Nephron progenitor cell (in vitro differentiated cells): ENCODE measurements at places on chromosomes 13 and 19.

DNA sequence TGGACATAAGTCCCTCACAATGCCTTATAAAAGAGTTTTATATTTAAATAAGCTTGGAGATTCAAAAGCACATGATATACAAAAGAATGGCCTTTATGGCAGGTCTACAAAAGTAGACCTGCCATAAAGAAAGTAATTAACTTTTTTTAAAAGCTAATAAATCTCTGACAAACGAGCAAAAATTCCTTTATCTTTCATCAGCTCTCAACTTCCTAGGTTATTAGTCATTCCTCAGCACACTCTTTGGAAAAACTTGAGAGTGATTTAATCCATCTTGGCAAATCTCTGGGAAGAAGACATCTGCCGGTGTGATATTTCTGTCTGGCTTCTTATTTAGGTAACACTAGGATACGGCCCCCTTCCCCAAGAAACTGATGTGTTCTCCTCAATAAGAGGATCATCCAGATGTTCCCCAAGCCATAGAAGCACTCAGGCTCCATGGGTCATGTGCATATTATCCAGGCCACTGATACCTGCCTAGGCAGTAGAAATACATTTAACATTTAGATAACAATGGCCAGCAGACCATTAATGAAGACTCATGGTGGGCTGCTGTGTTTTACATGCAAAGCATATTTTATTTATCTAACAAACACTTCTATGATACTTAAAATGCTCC, 372.7 kb downstream of the LIG4 start:
- DNase-seq, result no peak

- DNase-seq, result no peak
These were observed 17.0 kb upstream of the LPAR6 start for GRCh38 chr13:48429886-48430285.

- no peak for DNase-seq
These were observed 10.7 kb downstream of the APLP1 start for GRCh38 chr19:35879068-35879467.

- DNase-seq, result no peak
These were observed 4.9 kb downstream of the PTGER1 start for GRCh38 chr19:14470031-14470876.

DNA sequence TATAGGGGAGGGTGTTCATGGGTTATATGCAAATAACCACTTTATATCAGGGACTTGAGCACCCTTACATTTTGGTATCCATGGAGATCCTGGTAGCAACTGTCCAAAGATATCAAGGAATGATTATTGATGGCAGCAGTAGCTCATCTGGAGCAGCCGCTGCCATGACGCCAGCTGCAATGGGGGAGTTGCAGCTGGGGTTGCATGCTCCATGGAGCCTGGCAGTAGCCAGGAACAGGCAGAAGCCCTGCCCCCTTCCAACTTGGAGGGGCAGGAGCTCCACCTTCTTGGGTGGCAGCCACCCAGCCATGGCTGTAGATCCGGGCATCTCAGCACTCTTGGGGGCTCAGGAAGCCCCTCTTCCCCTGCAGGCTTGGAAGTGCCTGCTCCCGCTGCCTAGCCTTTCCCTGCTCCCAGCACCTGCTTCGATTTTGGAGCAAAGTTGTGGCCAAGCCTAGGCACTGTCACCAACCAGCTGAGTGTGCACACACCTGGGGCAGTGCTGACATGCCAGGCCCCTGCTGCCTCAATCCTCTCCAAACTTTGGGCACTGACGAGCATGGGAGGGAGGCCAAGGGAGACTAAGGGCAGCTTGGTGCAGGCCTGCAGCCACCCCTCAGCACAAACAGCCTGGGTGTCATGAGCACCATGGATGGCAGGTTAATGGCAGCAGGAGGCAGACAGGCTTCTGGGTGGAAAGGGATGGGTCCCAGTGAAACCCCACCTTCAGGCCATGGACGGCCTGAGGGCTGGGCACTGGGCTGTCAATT, 235.6 kb upstream of the CSNK1A1L start:
- peak; percentile 6 for DNase-seq

- no peak for DNase-seq
These were observed 2374.6 kb downstream of the PCDH9 start for GRCh38 chr13:64855506-64855905.

- DNase-seq, result no peak
These were observed 2.0 kb downstream of the LMTK3 start for GRCh38 chr19:48509467-48510194.

- no peak for DNase-seq
These were observed 2.0 kb downstream of the STXBP2 start for GRCh38 chr19:7638802-7639465.

GRCh38 chr13:102237230-102237629, 164.6 kb downstream of the FGF14 start:
- DNase-seq, result no peak

DNA sequence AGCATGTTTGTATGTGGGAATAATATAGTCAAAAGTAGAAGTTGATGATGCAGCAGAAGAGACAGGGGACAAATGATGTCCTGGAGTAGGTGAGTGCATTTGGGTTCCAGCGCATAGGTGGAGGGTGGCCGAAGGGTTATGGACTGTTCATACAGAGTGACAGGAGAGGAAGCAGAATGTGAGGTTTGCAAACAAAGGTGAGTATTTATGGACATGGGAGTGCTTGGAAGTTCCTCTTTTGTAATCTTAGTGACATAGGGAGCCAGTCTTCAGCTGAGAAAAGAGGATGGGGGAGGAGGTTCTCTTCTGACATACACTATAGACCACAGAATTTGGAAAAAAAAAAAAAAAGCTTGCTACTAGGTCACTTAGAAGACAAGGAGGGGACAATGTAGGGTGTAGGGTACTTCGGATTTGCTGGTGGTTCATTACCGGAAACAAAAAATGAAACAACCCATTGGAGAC, 331.6 kb downstream of the DLEU7 start:
- no peak for DNase-seq

DNA sequence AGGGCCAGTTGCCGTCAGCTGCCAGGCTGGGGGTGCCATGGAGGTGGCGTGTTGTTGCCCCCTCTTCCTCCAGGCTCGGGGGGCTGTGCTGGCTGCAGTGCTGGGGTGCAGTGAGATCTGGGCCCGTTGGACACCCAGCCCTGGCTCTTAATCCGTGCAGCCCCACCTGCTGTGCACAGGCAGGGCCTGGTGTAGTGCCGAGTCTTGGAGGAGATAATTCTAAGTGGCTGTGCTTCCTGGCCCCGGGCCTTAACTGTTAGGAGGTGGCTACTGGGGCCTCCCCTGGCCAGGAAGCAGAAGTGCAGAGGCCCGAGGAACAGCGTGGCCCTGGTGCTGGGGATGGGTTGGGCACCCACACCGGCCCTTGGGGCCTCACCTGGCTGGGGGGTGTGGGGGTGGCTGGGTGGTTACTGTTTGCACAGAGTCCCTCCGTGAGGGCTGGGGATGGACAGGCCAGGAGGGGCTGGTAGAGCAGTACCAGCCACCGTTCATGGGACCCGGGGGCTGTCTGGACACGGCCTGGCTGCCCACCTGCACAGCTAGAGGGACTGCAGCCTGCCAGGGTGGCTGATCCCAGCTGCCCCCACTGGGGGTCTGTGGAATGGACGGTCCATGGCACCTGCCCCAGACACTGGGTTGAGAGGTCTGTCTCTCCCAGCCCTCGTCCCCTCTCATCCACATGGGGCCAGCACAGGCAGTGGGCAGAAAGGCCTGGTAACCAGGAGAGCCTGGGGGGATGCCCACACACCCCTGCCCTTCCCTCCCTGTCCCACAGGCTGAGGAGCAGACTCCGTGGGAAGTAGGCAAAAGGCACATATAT, 3.3 kb downstream of the GPX4 start:
- no peak for DNase-seq

GRCh38 chr19:32896516-32897214, 27.1 kb upstream of the SLC7A9 start:
- no peak for DNase-seq
